ENCODE measurements at places on chromosomes 3 and 15.

DNA sequence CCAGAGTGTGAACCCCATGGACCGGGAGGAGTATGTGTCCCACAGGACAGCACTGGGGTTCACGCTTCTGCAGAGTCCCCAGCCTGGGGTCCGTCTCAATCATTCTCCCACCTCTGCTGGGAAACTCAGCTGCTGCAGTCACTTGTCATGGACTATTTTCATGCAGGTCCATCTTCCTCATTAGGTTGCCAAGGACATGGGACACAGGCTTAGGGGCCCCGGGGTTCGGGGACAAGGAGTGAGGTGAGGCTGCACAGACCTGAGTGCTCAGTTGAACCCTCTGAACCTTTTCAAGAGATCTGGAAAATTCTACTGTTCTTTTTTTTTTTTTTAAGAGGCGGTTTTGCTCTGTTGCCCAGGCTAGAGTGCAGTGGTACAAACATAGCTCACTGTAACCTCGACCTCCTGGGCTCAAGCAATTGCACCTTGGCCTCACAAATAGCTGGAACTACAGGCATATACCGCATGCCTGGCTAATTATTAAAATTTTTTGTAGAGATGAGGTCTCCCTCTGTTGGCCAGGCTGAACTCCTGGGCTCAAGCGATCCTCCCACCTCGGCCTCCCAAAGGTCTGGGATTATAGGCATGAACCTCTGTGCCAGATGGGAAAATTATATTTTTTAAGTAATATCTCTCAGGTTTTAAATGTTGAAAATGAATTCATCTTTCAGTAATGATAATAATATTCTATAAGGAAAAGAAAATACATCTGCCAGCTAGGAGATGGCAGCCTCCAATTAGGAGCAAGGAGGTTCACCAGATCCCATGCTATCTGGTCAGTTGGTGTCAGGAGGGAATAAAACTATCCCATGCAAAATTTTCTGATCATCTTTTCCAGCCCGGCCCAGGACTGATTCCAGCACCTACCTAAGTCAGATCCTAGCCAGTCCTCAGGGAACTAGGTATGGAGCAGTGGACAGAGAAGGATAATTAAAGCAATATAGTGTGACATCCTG, 45.2 kb downstream of the RPN1 start:
- no peak for DNase-seq

- DNase-seq, result no peak
These were observed 562.6 kb upstream of the CFAP20DC start for GRCh38 chr3:59612444-59612715.

DNA sequence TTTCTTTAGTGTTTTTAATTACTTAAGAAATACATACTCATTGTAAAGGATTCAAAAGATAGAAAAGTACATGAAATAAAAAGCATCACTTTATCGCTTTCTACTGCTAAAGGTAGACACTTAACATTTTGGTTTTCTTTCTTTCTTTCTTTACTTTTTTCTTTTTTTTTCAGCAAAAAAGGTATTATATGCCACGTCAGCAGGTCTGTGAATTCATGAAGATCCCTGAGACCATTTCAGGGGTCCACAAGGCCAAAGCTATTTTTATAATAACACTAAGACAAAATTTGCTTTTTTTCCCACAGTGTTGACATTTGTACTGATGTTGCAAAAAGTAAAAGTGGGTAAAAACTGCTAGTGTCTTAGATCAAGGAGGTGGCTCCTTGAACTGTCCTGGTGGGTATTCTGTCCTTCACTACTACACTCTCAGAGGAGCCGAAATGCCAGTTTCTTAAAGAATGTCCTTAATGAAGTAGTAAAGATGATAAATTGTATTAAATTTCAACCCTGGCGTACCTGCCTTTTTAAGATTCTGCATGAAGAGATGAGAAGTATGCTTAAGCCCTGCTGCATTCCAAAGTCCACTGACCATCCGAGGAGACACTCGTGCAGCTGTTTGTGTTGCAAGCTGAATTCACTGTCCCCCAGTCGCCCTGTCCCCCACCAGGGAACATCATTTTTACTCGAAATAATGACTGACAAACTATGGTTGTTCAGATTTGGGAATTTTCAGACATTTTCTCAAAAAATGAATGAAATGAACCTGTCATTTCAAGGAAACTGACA, 106.7 kb upstream of the PIAS1 start:
- DNase-seq, result no peak

GRCh38 chr3:71011565-71012287, 571.8 kb downstream of the FOXP1 start:
- no peak for DNase-seq

GRCh38 chr15:66735909-66736305, 33.9 kb downstream of the SMAD6 start:
- DNase-seq, result no peak

GRCh38 chr3:15983232-15983631, 185.5 kb upstream of the ANKRD28 start:
- DNase-seq, result no peak

- DNase-seq, result no peak
These were observed 131.1 kb downstream of the PYDC2 start for GRCh38 chr3:191592105-191592504.

GRCh38 chr3:62556121-62556815, 182.9 kb upstream of the FEZF2 start:
- no peak for DNase-seq

DNA sequence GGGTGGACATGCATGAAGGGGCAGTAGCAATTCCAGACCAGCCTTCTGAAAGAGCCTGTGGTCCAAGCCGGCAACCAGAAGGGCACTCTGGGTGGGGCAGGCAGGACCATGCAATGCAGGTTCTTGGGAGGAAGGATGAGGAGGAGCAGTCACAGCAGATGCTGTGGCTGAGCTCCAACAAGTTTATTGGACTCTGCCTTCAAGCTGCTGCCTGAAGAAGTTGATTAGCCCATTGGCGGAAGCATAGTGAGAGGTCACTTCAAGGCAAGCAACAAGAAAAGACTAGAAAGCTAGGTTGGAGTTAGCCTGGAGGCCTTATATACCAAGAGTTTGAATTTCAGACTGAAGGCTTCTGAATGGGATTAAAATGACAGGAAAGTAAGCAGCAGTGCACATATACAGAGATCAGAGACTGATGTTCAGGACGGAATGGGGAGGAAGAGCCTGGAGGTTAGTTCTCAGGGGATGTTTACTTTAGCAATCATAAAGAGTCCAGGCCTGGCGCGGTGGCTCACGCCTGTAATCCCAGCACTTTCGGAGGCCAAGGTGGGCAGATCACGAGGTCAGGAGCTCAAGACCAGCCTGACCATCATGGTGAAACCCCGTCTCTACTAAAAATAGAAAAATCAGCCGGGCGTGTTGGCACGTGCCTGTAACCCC, 39.9 kb downstream of the SFMBT1 start:
- DNase-seq, result no peak

- DNase-seq, result no peak
These were observed 208.7 kb upstream of the ROBO1 start for GRCh38 chr3:79976466-79976865.

DNA sequence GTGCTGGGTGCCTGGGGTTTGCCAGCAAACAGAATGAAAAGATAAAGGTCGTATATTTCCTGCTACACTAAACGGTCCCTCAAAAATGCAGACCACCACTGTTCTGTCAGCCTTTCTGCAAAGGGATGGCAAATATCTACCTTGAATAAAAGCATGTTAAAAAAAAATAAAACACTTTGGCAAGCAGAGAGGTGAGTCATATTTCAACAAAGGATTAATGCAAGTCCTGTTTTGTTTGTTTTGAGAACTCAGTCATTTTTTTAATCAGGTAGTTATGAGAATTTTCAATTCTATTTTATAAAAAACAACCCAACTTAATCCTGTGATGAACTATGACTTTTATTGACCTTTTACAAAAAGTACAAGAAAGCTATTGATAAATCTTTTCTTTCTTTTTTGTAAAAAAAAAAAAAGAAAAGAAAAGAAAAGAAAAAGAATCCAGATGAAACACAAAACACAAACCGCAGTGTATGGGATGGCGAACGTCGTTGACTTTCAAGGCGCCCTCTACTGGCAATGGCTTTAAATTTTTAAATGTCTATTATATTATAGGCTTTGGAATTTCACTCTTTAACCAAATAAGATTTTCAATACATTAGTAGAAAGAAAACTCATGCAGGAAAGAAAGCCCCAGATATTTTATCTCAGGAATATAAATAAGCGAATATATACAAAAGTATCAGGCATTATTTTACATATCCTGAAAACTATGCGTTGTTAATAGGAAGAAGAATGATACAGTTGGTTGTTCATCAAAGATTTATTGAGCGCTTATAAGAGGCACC, 87.8 kb downstream of the NCEH1 start:
- peak; percentile 13 for DNase-seq

DNA sequence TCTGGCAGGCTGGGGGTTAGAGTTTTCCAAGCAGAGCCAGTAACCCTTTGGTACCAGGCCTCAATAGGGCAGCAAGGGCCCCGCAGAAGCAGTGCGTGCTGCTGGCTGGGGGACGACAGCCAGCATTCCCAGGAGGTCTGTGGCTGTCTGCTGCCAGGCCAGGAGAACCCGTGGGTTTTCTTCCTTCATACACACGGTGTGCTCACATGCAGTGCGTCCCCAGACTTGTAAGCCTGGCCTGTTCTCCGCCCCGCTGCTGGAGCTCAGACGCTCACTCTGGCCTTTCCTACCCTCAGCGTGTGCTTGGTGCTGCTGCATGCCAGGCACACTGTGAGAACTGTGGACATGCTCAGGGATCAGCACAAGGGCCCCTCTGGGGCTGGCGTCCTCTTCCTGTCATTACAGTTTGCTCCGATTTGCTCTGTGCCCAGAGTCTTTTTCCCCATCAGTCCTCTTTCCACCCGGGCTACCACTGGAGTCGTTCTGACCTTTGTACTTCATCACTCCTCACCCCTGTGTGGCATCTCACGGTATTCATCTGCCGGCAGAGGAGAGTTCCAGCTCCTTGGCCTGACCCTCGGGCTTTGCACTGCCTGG, 149.5 kb downstream of the DNAJB8 start:
- no peak for DNase-seq

DNA sequence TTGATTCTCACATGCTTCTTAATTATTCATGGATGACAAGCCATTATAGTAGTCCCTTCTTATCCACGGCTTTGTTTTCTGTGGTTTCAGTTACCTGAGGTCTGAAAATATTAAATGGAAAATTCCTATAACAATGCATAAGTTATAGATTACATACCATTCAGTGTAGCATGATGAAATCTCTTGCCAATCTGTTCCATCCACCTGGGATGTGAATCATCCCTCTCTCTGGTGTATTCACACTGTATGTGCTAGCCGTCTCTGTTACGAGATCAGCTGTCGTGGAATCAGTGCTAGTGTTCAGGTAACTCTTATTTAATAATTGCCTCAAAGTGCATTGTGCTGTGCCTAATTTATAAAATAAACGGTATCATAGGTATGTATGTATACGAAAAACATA, 5.2 kb downstream of the WDR5B start:
- no peak for DNase-seq

DNA sequence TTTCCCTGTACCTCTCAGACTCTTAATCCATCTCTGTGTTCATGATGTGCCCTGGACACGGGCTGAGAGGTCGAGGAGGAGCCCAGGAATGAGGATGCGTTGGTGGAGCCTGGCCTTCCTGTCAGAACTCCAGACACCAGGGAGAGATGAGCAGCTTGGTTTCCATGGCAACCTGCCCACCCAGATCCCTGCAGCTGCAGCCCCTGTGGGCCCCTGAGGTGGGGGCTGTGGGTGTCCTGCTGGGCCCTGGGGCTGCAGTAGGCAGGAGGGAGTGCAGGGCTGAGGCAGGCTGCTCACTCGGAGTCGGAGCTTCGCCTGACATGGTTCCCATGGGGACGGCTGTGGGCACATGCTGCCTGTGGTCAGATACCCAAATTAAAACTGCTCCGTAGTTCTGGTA, 7.7 kb upstream of the SCN10A start:
- no peak for DNase-seq

GRCh38 chr3:166713787-166714186, 666.3 kb downstream of the ZBBX start:
- DNase-seq, result no peak

DNA sequence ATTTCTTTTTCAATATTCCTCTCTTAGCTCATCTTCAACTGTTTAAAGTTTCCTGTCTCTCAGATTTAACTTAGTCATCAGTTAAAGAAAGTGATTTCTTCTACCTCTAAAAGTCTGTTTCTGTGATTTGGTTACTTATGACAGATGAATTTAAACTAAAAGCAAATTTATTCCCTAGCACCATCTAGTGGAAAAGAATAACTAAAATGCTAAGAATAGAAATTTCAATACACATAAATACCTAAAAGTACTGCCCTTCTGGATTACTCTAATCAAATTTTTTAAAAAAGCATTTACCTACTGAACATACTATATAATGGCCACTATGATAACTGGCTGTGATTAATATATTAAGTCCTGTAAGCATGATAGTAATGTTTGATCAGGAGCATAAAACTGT, 14.0 kb upstream of the ZCWPW2 start:
- DNase-seq, result no peak

GRCh38 chr3:155494332-155494731, 200.8 kb upstream of the STRIT1 start:
- DNase-seq, result no peak

GRCh38 chr3:149016669-149017541, 25.6 kb downstream of the GYG1 start:
- no peak for DNase-seq

- DNase-seq, result no peak
These were observed 25.0 kb downstream of the CTNNB1 start for GRCh38 chr3:41224120-41224806.

DNA sequence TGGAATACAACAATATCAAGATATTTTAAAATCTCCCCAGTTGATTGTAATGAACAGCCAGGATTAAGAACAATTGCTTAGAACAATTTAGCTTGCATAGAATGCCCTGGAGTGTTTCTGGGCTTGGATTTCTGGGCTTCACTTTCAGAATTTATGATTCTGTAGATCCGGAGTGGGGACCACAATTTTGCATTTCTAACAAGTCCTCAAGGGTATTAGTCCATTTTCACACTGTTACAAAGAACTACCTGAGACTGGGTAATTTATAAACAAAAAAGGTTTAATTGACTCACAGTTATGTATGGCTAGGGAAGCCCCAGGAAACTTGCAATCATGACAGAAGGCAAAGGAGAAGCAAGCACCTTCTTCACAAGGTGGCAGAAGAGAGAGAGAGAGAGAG, 54.3 kb upstream of the MYRIP start:
- DNase-seq, result no peak

- DNase-seq, result no peak
These were observed 46.8 kb downstream of the PDHB start for GRCh38 chr3:58386626-58387365.
